ENCODE measurements at places on chromosomes 16 and 17.
A peak's percentile ranks its signal among the peaks of the same experiment; 100 is the strongest.

DNA sequence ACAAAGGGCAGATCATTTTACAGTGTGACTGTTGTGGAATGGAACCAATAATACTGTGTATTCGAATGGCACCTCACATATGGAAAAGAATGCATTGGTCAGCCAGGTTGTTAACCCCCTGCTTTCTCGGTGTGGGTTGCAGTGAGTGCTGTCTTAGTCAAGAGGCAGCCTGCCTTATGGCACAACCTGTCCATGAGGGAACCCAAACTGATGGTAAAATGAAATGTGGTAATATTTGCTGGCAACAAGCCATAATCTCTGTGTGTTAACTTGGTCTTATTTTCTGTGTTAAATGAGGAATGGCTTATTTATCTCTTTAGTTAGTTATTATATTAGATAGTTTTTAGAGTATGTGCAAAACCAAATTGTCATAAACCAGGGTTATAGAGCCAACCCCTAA is 81.6 kb downstream of the TMC6 start:
- DNase-seq = no peak

DNA sequence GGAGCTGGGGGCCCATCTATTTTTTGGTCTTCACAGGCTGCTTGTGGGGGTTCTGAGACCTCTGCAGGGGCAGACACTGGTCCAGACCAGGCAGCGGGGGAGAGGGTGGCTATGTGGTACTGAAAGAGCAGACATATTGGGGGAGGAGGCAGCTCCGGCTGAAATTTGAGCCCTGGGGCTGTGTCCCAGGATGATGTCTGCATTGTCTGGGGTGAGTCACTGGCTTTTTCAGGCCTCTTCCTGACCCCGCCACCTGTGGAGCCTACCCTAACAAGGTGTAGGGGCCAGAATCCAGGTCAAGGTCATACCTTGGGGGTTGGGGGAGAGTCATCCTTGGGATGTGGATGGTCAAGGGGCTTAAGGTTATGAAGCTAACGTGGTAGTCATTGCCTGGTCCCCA is 2.4 kb downstream of the CORO6 start:
- DNase-seq = no peak

GRCh38 chr17:11023639-11024479 is 186.0 kb upstream of the PIRT start:
- DNase-seq = no peak

DNA sequence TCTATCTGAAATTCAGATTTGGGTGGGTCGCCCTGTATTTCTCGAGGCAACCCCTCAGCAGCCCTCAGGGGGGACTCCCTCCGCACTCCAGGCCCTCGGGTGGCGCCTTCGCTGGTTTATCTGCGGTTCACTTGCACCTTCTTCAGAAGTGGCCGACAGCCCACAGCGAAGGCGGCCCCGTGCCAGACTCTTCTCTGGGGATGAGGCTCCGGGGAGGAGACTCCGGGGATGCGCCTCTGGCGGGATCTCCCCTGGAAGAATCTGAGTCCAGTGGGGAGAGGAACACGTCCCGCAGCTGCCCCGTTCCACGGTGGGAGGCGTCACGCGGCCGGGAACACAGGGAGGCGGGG is 63.9 kb upstream of the DNAJA2 start:
- DNase-seq = peak; percentile 27

GRCh38 chr16:49478616-49479015 is 105.0 kb downstream of the C16orf78 start:
- no peak for DNase-seq

DNA sequence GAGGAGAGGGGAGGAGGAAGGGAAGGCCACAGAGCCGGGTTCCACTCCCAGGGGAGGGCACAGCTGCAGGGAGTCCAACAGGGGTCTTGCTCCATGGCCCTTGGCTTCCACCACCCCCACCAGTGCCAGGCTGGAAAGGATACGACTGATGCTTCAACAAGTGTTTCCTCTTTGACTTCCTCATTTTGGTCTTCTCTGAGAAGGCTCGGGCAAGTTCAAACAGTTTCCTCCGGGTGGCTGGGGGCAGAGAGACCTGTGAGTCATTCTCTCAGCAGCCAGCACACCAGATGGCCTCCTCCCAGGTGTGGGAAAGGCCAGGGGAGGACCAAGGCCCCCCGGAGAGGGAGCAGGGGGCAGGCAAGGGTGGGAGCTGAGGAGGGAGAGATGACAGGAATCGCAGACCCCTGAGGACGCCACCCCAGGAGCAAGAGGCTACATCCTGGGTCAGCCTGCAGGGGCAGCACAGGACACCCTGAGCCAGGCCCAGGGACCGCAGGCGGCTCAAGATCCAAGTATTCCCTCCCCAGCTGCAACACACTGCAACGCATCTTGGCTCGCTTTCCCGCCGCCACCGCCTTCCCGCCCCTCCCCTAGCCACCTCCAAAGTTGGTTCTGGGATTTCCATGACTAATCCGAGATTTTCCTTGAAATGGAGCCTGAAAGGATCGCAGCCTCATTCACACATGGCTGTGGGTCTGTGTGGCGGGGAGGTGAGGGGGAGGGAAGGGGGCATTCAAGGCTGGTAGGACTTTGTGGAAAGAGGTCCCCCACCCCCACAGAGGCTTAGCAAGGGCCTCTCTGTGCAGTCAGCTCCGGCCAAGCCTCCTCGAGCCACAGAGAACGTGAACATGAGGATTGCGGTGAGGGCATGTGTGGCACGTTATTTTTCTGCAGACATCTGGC is 18.4 kb upstream of the MRPS23 start:
- peak; percentile 26 for DNase-seq

Data from CD4-positive, alpha-beta T cell treated with Interleukin-17A for 1 hour (primary cell).